Activated T-cell treated with anti-CD3 and anti-CD28 coated beads for 24 hours (primary cell): ENCODE measurements at places on chromosomes 5 and 9.

DNA sequence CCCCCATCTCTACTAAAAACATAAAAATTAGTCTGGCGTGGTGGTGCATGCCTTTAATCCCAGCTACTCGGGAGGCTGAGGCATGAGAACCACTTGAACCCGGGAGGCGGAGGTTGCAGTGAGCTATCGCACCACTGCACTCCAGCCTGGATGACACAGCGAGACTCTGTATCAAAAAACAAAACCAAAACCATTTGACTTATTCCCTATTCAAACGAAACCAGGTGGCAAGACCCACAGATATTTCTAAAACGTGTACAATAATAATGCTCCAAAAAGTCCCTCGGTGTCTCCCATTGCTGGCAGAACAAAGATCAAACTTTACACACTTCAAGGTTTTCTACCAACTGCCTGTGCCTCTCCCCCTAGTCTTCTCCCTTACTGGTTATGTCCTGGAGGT is 29.8 kb downstream of the HMGCR start:
- no peak for DNase-seq

- DNase-seq: no peak
Measured at GRCh38 chr5:84682531-84682930, 297.9 kb upstream of the EDIL3 start.

- no peak for DNase-seq
Measured at GRCh38 chr5:87570366-87570765, 157.6 kb upstream of the CCNH start.

DNA sequence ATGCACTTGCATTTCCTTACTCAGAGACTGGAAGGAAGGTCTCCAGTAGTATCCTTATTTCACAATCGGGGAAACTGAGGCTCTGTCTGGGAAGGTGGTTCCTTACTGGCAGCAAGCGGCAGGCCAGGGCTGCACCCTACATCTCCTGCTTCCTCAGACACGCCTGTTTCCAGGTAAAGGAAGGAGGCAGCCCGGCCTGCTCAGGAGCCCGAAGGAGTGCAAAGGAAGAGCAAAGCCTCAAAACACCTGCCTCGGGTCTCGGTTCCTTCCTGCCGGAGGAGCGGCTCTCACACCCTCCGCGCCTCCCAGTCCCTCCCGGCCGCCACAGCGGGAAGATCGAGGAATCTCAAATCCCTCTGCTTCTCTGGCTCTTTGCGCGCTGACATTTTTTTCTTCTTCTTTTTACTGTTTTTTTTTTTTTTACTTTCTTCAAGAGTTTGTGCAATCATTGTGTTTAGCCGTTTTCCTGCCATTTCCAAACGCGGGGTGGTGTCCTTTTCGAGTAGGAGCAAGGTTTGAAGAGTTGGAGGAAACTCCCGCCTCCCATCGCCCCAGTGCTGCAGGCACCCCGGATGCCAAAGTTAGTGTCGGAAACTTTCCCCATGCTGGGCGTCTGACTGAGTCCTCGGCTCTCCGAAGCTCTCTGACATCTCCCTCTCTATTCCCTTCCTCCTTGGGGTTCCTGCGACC is 1.0 kb downstream of the GGTA1 start:
- no peak for DNase-seq

- DNase-seq: no peak
Measured at GRCh38 chr9:117516676-117517632, 102.1 kb upstream of the ASTN2 start.

- no peak for DNase-seq
Measured at GRCh38 chr9:136481558-136481957, 1.3 kb downstream of the SEC16A start.
